ENCODE measurements at places on chromosomes 3 and 15.

GRCh38 chr15:87902772-87903426 is 353.6 kb downstream of the NTRK3 start:
- H3K4me3 ChIP-seq: no peak overlapping the region
- no peaks in the 10 kb centered on the region for H3K4me1 ChIP-seq
- H3K27ac ChIP-seq: no peak overlapping the region
- no peaks in the 10 kb centered on the region for H3K27me3 ChIP-seq
- no peak for DNase-seq

GRCh38 chr15:31153531-31153930 is 52.0 kb upstream of the TRPM1 start:
- no peaks in the 10 kb centered on the region for H3K4me1 ChIP-seq
- DNase-seq: no peak
- H3K36me3 ChIP-seq: no peaks in the 10 kb centered on the region
- H3K27me3 ChIP-seq: peaks cover 5% of the 10 kb centered on the region
- no peak overlapping the region for H3K27ac ChIP-seq
- no peak overlapping the region for H3K4me3 ChIP-seq

DNA sequence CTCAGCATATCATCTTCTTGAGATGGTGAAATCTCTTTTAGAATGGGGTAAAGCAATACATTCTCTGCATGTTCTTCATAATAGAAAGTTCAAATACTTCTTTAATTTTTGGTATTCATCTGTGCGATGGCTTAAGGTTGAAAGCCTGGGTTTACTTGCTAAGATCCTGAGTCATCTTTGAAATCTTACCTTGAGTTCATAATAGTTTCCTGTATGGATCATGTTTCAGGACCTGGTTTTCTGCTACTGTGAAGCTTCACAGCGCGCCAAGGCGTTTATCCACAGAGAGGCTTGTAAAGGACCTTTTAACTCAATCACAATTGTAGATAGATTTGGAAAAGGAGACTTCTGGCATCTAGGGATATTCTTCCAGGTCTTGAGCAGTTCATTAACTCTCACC is 39.0 kb downstream of the MED12L start:
- no peaks in the 10 kb centered on the region for H3K27me3 ChIP-seq
- H3K4me3 ChIP-seq: no peak overlapping the region
- no peaks in the 10 kb centered on the region for H3K36me3 ChIP-seq
- no peak overlapping the region for H3K27ac ChIP-seq

- DNase-seq: no peak
- H3K4me1 ChIP-seq: no peaks in the 10 kb centered on the region
- H3K4me3 ChIP-seq: no peak overlapping the region
- H3K27ac ChIP-seq: no peak overlapping the region
- no peaks in the 10 kb centered on the region for H3K27me3 ChIP-seq
- H3K36me3 ChIP-seq: no peaks in the 10 kb centered on the region
These were observed 353.0 kb downstream of the PLOD2 start for GRCh38 chr3:145807990-145808389.

DNA sequence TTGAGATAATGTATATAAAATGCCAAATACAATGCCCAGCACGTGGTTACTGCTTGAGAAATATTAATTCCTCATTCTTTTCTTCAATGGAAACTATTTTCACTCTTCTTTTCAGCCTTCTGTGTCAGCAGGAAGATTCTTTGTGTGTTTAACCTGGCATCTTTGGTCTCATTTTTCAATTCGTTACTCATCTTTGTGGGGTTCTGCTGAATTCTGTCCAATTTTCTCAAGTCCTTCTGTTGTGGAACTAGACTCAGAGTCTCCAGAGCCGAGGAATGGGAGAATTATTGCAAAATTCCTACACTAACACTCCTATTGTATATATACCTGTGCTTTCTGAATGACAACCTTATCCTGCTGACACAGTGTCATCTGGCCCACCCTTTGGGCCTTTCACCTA is 96.8 kb upstream of the RGMA start:
- H3K27ac ChIP-seq: no peak overlapping the region
- H3K4me1 ChIP-seq: peaks cover 11% of the 10 kb centered on the region
- H3K4me3 ChIP-seq: no peak overlapping the region
- no peaks in the 10 kb centered on the region for H3K36me3 ChIP-seq
- H3K27me3 ChIP-seq: no peaks in the 10 kb centered on the region
- DNase-seq: no peak

DNA sequence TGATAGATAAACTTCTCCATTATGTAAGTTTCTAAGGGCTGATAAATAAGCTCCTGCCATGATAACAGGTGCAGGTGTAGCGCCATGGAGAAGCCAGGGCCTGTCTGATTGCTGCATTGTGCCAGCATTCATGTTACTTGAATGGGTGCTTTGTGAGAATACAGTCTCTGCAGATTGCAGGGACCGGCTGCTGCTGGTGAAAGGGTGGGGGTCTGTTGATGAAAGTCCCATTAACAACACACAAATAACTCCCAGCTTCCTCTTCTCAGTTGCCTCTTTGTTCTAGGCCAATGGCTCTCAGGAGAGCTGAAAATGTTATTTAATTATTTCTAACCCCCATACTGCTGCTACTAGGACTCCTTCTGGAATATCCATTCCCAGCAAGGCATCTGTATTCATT is 77.2 kb downstream of the RTP4 start:
- no peaks in the 10 kb centered on the region for H3K36me3 ChIP-seq
- DNase-seq: no peak
- no peaks in the 10 kb centered on the region for H3K4me1 ChIP-seq

- no peaks in the 10 kb centered on the region for H3K36me3 ChIP-seq
- H3K4me1 ChIP-seq: no peaks in the 10 kb centered on the region
- peaks cover 2% of the 10 kb centered on the region for H3K27me3 ChIP-seq
These were observed 473.9 kb upstream of the PPP2R3A start for GRCh38 chr3:135491491-135492205.

GRCh38 chr3:117610156-117610555 is 900.6 kb downstream of the TUSC7 start:
- H3K4me3 ChIP-seq: no peak overlapping the region
- H3K4me1 ChIP-seq: no peaks in the 10 kb centered on the region
- H3K36me3 ChIP-seq: no peaks in the 10 kb centered on the region
- no peak overlapping the region for H3K27ac ChIP-seq

DNA sequence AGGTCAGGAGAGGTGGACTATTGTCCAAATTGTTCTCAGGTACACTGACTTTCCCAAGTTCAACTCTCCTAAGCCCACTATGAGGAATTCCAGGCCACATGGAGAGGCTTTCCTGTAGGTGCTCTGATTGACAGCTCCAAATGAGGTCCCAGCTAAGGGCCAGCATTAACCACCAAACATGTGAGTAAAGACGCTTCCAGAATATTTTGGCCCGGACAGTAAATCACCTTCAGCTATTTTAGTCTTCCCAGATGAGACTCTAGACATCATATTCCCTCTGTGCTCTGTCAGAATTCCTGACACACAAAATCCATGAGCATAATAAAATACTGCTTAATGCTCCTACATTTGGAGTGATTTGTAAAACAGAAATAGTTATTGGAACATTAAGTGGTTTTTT is 135.5 kb downstream of the TGFBR2 start:
- no peak overlapping the region for H3K4me3 ChIP-seq
- no peak for DNase-seq

GRCh38 chr3:133037436-133037835 is 755 bp upstream of the TMEM108 start:
- DNase-seq: no peak
- peaks cover 11% of the 10 kb centered on the region for H3K4me1 ChIP-seq
- H3K27ac ChIP-seq: no peak overlapping the region
- no peak overlapping the region for H3K4me3 ChIP-seq
- H3K36me3 ChIP-seq: no peaks in the 10 kb centered on the region

GRCh38 chr3:27729325-27729724 is 7.2 kb upstream of the EOMES start:
- peaks cover 24% of the 10 kb centered on the region for H3K27me3 ChIP-seq
- H3K36me3 ChIP-seq: no peaks in the 10 kb centered on the region
- H3K4me1 ChIP-seq: no peaks in the 10 kb centered on the region
- no peak overlapping the region for H3K4me3 ChIP-seq
- no peak overlapping the region for H3K27ac ChIP-seq

DNA sequence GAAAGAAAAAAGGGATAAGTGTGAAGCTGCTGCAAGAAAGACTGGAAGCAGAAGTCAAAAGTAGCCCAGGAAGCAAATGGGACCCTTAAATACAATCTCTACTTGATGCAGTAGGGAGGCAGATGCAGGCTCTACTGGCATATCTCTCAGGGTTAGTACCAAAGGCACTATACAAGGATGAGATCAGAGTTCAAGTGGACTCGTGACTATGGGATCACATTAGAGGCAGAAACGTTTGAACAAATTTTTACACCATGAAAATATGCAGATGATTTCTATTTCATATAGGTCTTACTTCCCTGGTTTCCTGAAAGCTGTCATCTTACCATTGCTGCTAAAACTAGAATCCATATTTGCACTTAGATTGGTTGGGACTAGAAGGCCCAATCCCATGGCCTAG is 27.7 kb upstream of the ANXA2 start:
- H3K4me3 ChIP-seq: no peak overlapping the region
- H3K36me3 ChIP-seq: peaks cover 16% of the 10 kb centered on the region
- no peak overlapping the region for H3K27ac ChIP-seq
- no peaks in the 10 kb centered on the region for H3K27me3 ChIP-seq
- no peak for DNase-seq

DNA sequence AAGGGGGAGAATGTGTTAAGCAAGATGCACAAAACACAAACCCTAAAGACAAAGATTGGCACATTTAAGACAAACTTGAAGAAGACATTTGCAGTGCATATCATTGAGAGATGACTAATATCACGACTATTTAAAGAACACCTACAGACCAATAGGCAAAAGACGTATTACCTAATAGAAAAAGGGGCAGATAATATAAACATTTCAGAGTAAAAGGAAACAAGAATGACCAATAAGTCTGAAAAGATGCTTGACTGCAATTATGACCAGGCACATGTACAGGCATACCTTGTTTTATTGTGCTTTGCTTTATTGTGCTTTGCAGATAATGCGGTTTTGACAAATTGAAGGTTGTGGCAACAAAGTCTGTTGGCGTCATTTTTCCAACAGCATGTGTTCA is 4.9 kb downstream of the HACD3 start:
- DNase-seq: no peak
- no peak overlapping the region for H3K27ac ChIP-seq
- H3K36me3 ChIP-seq: peaks cover 34% of the 10 kb centered on the region
- peaks cover 28% of the 10 kb centered on the region for H3K4me1 ChIP-seq
- no peak overlapping the region for H3K4me3 ChIP-seq

GRCh38 chr3:1824359-1824758 is 274.3 kb upstream of the CNTN4 start:
- no peak overlapping the region for H3K4me3 ChIP-seq
- no peak for DNase-seq
- no peak overlapping the region for H3K27ac ChIP-seq
- no peaks in the 10 kb centered on the region for H3K36me3 ChIP-seq
- H3K4me1 ChIP-seq: no peaks in the 10 kb centered on the region
- no peaks in the 10 kb centered on the region for H3K27me3 ChIP-seq

- H3K4me3 ChIP-seq: no peak overlapping the region
- H3K27me3 ChIP-seq: no peaks in the 10 kb centered on the region
- H3K27ac ChIP-seq: no peak overlapping the region
- no peak for DNase-seq
- peaks cover 9% of the 10 kb centered on the region for H3K4me1 ChIP-seq
These were observed 4.2 kb downstream of the NCBP2 start for GRCh38 chr3:196938124-196938523.

DNA sequence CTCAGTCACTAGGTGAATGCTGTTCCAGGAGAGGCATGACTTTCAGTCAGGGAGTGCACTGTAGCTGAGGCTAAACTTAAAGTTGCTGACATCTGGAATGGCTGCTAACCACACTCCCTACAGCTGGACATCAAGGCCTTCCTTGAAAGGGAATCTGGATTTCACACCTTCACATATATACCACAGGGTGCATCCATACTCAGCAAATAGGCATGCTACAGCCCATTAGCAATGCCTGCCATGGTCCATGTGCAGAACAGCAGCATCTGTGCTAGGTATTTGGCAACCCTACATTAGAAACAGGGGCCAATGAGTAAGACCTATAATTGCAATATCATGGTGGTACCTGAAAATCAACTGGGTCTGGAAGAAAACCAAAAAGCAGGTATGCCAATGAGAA is 74.8 kb downstream of the SNTN start:
- no peaks in the 10 kb centered on the region for H3K27me3 ChIP-seq
- H3K36me3 ChIP-seq: no peaks in the 10 kb centered on the region
- no peak for DNase-seq
- H3K4me3 ChIP-seq: no peak overlapping the region

DNA sequence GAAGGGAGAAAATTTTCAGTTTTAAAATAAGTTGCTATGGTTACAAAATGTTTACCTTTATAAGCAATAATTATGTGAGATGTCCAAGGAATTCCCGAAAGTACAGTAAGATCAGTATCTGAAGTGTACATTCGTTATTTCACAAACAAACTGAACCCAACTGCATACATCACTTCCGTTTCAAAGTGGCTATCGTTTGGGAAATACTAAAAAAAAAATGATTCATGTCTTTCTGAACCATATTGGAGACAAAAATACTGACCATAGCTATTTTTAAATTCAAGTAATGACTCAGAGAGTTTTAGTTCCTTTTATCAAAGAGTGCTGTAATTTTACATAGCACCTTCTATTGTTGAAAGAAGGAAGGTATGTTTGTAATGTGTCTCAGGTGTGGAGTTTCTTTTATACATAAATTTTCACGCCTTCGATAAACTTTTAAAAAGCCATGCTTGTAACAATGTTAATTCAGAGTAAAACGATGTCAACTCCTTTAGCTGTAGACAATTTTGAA is 8.0 kb upstream of the ANKRD28 start:
- H3K27ac ChIP-seq: peak overlapping the region; percentile 37
- H3K4me3 ChIP-seq: no peak overlapping the region
- peaks cover 9% of the 10 kb centered on the region for H3K4me1 ChIP-seq
- DNase-seq: no peak
- no peaks in the 10 kb centered on the region for H3K27me3 ChIP-seq
- H3K36me3 ChIP-seq: no peaks in the 10 kb centered on the region

DNA sequence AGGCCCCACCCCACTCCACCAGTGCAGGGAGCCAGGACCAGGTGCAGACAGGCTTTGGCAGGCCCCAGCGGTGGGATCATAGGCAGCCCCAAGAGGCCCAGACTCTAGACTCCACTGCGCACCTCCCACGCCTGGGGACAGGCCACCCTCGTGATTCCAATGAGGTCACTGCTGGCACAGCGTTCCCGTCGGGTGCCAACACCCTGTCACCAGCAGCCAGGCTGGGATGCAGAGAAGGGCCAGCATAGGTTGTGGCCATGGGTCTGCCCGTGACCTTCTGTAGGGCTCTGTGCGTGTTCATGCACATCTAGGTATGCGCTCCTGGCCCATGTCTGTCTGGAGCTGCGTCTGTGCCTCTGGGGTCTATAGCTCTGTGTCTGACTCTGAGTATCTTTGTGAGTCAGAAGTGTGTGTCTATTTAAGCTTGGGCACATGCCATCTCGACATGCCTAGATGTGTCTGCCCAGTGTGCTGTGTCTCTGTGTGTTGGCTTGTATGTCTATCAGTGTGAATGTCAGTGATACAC is 13.0 kb downstream of the VIPR1 start:
- DNase-seq: no peak
- no peak overlapping the region for H3K4me3 ChIP-seq
- no peak overlapping the region for H3K27ac ChIP-seq
- H3K27me3 ChIP-seq: no peaks in the 10 kb centered on the region
- H3K4me1 ChIP-seq: no peaks in the 10 kb centered on the region

Data from SJSA1 (cell line).